NCI-H1436 treated with DMSO at 0.1 percent for 48 hours (cell line): ENCODE measurements at places on chromosomes 6 and 20.

DNA sequence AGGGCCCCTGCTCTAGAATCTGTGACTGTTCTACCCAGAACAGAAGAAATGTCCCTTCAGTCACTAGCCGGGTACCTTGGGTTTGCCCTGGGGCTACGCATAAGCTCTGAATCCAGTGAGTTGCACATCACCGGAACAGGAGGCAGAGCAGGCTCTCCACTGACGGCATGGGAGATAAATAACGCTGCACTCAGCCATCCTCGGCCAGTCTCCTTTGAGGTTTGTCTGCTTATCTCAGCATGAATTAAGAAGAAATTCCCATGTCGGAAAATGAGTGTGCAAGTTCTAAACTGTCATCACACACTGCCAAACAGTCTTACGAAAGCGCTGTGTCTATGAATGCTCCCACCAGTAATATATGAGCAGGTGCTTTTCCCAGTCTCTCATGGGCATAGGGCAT, 90.8 kb downstream of the FAM50B start:
- DNase-seq: no peak

DNA sequence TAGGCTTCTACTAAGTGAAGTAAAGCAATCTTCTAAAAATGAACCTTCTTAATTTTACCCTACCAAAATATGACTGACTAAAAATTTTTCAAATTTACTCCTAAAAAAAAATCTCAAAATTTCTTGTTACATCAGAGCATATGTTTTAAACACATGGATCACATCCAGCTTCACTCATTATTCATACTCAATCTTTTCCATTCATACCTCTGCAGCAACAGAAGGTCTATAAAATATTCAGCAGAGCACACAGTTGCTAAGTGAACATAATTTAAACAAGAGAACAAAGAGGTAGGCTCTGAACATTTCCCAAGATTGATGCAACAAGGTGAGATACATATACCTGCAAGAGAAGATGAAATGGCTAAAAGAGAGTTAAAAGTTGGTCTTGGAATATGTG, 213.9 kb downstream of the SOD2 start:
- DNase-seq: no peak

DNA sequence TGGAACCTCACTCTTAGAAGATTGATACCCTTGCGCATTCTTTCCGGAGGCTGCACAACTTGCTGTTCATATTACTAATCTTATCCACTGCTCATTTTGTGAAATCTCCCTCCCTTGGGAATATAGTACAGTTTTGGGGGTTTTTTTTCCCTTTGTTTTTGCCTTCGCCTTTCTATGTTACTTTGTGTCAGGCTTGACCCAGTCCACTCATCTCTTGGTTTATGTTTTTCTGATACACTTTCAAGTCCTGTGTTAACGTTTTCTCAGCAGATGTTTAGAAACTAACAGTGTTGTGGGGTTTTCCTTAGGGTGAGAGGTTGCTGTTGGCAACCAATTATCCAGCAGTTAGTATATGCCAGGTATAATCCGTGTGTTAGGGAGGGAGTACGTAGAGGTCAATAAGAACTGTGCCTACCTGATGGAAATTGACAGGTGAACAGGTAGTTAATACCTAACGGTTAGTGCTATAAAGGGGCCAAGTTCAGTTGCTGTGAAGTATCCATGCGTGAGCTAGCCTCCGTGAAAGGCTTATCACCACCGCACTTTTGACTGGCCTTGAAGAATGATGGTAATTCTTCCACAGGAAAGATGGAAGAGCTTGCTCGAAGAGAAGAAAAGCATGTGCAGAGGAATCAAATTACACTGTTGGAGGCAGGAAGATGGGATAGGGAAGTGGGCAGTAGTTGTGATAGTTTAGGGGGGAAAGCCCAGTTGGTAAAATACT, 1.4 kb downstream of the NFYA start:
- no peak for DNase-seq

- no peak for DNase-seq
These were observed 1.9 kb downstream of the JARID2 start for GRCh38 chr6:15247500-15248450.

- DNase-seq: no peak
These were observed 35.1 kb upstream of the DUSP22 start for GRCh38 chr6:257031-257725.

GRCh38 chr20:31562241-31562640, 42.8 kb upstream of the ID1 start:
- DNase-seq: no peak

- no peak for DNase-seq
These were observed 1.5 kb downstream of the EPM2A start for GRCh38 chr6:145733810-145734209.

DNA sequence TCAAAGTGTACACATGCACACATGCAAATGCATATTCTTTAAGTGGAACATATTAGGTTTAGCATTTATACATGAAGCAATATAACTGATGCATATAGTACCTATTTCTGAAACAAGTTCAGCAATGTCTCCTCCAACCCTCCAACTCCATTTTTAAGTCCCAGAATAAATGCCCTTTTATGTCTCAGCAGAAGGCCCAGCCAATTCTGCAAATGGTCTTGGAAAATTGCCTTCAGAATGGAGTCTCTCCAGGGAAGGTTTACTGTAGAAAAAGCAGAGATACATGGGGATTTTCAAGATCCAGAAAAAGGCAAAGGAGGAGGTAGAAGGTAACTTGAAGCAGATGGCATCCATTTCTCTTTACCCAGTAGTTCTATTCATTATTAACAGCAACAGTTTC, 633.3 kb downstream of the MAFB start:
- DNase-seq: no peak

- no peak for DNase-seq
These were observed 2.0 kb downstream of the LAMP5 start for GRCh38 chr20:9516234-9516871.

DNA sequence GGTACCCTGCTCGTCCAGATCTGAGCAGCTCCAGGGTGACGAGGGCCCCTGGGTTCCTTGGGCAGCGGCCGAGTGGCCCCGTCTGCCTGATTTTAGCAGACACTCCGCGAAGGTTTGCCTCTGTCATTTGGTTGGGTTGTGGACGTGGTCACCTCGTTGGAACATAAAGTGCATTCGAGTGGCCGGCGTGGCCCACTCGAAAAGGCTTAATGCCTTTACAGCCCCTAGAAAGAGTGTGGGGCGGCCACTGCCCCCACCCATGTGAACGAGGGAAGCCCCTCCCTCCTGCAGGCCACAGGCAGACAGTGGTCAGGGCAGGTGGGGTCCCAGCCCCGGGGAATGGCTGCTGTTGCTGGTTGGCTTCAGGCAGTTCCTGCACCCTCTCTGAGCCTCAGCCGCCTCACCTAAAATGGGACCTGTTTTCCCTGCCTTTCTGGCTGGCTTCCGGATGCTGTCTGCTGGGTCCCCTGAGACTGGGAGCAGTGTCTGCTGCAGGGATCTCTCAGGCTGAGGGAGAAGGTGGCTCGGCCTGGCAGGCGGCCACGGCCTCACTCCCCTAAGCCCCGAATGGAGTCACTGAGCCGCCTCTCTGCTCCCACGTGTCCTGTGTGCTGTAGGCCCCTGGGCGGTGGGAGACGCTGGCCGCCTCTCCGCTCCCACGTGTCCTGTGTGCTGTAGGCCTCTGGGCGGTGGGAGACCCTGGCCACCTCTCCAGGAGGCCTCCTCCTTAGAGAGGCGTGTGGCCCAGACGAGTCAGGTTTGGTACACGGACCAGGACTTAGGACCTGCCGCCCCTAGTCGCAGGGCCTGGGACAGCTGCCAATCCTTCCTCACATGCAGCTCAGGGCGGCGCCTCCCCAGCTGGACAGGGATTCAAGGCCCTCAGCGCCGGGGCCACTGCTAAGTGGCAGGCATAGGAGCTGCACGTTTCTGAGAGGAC, 233.0 kb downstream of the ERMARD start:
- no peak for DNase-seq

DNA sequence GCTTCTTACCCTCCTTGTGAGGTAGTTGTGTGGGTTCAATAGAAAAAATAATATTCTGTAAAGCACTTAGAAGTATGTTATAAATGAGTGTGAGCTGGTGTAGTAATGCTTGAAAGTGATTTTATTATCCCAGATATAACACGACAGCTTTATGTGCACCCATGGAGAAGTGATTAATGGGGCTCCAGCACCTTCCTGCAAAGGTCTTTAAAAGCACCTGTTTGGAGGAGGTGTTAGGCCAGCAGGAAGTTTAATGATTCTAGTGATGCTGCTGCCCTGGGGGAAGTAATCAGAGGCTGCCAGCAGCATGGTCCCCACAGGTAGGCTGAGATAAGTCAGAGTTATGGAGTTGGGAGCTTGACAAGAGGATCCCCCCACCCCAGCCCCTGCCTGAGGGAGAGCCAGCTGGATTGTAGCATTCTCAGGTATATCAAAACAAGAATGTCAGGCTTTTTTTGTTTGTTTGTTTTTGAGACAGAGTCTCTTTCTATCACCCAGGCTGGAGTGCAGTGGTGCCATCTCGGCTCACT, 166.3 kb downstream of the PHACTR1 start:
- no peak for DNase-seq

GRCh38 chr6:63813566-63814120, 178.0 kb downstream of the PHF3 start:
- DNase-seq: no peak

DNA sequence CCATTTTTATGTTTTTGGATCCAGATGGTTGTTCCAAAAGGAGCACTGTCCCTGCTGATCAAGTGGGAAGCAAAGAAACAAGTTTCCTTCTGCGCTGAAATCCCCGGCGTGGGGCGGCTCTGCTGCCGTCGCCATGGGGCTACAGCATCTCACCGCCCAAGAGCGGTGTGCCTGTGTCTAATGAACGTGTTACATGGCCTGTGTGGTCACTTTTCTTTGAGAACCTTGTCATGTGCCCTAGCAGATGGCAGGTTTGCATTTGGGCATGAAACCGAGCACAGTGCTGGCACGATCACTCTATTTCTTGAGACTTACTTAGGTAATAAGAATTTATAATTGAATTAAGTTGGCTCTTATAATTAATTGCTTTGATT, 51.9 kb downstream of the ZDHHC14 start:
- DNase-seq: no peak

DNA sequence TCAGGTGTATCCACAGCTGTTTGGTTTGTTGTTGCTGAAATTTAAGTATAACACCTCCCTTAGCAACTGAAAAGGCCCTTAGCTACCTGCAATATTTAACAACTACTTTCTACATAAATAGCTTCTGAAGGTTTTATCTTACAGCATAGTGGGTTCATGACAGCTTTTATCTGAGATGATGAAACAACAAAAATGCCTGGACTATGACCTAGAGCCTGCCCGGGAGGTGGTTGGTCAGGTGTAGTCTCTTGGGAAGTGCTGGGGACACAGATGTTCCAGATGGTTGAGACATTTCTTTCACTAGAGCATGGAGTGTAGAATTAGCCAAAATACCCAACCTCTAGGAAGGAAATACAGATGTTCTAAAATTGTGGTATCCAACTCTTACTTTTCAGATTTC, 705.4 kb downstream of the MAFB start:
- DNase-seq: no peak

DNA sequence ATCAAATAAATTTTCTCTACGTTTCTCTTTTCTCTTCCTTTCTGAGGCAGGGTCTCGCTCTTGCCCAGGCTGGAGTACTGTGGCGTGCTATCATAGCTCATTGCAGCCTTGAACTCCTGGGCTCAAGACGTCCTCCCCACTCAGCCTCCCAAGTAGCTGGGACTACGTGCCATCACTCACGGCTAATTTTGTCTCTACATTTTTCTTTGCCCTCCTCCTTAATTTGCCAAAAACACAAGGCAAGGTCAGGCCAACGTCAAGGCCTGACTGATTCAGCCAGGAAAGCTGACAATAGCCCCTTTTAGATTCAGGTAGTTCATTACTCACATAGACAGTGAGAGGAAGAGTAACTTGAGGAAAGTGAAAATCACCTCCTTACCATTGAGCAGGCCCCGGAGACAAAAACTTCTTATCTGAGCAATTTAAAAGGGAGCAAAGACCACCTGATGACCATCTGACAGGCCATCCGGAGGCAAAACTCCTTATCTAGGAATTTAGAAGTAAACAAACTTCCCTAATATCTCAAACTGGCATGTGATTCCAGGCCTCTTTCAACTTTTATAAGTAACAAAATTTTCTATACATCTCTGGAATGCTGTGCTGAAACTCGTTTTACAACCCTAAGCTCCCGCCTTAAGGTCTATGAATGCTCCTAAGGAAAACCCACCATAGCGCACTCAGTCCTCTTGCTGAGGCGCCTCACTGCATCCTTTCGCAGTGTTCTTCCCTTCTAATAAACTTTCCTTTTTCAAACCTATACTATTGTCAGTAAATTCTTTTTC, 42.1 kb upstream of the SRPK1 start:
- DNase-seq: no peak

- DNase-seq: no peak
These were observed 218.6 kb upstream of the PMEPA1 start for GRCh38 chr20:57928181-57928967.

DNA sequence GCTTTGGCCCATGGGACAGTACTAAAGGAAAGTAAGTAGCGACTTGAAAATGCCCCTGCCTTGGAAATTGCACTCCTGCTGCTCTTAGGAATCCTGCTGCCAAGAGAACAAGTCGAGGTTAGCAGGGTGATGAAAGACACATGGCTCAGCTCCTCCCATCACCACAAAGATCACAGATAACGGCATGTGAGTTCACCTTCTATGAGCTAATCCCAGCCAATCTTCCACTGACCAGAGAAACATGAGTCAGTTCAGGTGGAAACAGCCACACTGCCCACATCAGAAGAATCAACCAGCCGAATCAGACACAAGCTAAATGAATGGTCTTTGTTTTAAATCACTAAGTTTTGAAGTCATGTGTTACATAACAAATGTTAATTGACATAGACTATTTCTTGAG, 106.3 kb downstream of the PRKN start:
- no peak for DNase-seq

DNA sequence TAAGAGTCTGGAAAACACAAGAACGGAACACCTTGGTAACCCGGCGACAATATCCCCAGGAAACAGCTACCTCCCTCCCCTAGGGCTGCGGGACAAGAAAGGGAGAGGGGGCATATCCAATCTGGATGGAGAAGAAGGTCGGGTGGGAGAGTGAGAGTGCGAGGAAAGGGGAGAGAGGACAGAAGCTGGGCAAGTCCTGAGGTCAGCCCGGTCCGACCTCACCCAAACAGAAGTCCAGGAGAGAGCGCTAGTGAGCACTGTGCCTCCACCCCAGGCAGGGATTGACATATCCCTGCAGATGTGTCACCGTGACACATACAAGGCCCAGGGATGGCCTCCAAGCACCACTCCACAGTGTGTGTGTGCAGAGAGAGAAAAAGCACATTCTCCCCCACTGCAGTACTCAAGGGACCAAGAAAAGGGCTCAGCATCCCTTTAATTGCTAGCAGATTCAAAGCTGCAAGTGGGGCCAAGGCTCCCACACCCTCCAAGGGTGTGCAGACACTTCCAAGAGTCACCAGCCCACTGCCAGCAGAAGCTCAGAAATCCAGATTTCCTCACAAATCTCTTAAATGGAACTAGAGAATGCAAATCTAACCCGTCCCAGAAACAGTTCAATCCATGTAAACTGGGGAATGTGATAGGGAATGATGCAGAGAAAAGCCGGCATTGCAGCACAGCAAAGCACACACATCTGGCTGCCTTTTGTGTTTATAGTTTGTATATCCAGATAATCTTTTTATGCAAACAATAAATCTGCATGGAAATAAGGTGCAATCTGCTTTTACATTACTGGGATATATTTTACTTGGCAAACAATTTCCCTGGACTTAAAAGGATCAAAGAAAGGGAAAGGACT, 3.1 kb downstream of the PXDC1 start:
- DNase-seq: no peak

- no peak for DNase-seq
These were observed 4.0 kb downstream of the ZBTB2 start for GRCh38 chr6:151387175-151387970.
